ENCODE measurements at places on chromosomes 6 and 20.

DNA sequence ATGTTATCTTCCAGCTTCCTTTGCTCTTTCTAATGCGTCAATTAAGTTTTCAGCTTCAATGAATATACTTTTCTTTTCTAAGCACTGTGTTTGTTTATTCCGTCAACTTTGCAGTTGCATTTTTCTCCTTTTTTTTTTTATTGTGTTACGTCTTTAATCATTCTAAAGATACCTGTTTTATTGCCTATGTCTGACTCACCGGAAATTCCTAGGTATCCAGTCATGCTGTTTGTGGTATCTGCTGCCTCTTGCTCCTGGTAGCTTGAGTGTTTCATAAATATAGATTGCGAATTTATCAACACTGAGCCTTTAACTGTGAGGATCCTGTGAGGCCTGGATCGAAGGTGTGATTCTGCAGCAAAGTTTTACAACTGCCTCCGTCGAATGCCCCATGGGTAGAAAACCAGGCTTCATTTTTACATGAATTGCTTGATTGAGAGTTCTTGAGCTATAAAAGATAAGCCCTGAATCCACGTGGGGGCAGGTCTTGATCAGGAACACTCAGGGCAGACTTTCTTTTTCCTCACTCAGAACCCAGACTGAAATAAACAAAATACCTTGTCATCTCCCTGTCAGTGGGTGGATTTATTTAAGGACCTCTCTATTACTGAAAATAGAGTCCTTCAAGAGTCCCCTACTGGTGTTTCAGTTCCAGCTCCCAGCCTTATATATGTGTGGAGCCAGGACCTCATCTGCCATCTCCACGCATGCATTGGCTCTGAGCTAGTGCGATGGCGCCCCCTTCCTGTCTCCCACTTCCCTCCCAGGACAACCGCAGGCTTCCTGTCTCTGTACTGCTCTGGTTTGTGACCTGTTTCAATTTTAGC is 60.1 kb upstream of the LRRC1 start:
- DNase-seq = peak; percentile 71

DNA sequence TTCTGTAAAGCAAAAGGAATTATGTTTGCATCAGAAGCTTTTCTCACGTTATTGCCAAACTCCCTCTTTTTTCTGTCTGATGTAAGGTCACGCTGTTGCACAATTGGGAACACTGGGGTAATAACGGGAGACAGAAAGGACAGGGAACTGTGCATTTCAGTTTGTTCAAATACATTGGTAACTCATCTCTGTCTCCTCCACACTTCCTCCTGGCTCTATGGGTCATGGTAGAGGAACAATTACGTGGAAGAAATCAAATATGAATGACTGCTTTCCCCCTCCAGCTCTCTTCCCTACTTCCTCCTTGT is 132.2 kb upstream of the TNFAIP3 start:
- DNase-seq = no peak

- no peak for DNase-seq
These were observed 46.0 kb downstream of the DSTN start for GRCh38 chr20:17615645-17616479.

DNA sequence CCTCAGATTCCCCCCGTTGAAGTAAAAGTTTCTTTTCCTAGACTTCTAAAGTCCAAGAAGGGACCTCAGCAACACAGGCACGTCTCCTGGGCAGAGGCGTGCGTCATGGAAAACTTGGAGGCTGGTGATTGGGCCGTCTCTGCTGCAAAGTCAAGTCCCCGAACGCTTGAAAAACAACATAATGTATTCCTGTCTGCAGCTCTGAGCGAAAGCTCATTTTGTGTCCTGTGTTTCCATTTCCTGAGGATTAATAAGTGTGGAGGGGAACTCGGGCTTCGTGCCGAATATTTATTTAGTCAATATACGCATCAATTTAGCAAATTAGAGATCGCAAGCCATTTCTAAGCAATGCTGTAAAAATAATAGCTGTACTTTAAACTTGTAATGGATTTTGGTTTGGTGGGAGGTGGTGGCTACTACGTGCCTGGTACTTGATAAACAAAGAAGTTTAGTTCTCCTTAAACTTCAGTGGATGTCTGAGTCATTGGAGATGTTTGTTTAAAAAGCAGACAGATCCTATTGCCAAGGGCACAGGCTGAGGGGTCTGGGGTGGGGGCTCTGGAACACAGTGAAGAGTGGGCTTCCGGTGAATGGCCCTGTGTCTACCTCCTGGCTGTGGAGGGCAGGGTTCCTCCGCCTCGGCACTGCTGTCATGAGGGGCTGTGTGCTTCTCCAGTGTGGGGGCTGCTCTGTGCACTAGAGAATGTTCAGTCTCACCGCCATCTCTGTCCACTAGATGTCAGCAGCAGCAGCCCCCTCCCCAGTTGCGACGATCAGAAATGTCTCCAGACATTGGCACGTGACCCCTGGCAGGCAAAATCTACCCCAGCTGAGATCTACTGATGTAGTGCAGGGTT is 21.8 kb downstream of the PCK1 start:
- no peak for DNase-seq

- DNase-seq = no peak
These were observed 30.4 kb downstream of the RALY start for GRCh38 chr20:34023937-34024722.

DNA sequence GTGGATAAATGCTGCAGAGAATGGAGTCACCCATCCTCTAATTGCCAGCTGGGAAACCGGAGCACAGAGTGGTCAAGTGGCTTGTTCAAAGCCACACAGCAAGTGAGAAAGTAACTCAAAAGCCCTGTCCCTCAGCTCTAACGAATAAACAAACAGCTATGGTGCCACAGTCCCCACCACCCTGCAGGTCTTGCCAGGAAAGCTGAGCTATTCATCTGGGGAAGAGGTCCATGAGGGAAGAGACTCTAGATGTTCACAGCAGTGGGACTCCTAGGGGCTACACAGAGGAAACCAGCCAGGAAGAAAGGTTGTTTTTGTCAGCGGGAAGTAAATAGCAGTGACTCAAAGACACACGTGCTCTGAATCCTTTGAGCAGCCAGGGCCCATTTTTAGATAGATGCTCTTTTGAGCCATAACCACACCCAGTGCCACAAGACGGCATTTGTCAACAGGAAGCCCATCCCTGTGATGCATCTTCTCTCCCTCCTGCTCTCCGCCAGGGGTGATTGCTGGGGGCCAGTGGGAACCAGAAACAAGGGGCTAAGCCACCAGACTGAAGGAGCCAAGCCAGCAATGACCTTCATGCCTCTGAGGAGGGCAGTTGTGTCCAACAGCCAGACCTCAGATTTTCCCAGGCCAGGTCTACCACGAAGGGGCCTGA is 32.4 kb upstream of the TCP11 start:
- no peak for DNase-seq

- DNase-seq = no peak
These were observed 34.1 kb downstream of the UST start for GRCh38 chr6:148780918-148781436.

- DNase-seq = no peak
These were observed 45.9 kb downstream of the NOL4L start for GRCh38 chr20:32539026-32539816.

DNA sequence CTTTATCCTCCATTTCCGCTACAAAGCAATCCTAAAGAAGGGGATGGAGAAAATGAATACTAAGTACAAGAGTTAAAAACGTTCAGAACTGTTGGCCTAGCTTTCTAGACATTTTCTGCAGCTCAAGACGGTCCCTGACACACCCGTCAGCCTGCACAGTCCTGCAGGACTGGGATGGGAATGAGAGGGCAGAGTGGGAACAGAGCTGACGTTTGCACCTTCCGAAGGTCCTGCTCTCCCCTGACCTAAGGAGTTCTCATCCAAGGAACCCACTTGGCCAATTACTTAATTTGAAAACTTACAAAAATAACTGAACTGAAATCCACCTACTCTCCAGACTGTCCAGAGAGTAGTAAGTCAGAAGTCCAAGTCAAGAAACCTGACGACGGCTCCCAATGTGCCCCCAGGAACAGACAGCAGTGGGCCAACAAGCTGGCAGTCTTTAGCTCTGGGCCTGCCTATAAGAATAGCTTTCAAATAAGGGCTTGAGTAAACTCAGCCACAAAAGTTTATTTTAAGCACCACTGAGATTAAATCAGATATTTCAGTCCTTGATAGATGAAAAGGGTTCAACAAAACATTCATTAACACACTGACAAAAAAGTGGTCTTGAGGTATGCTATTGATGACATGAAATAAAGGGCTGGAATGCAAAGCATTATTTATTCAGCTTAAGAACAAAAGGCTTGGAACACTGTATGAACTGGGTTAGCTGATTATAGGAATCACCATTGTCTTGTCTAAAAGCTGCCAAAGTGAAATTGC is 76.8 kb downstream of the CNKSR3 start:
- no peak for DNase-seq

- DNase-seq = no peak
These were observed 54.9 kb downstream of the LY86 start for GRCh38 chr6:6643398-6643797.

DNA sequence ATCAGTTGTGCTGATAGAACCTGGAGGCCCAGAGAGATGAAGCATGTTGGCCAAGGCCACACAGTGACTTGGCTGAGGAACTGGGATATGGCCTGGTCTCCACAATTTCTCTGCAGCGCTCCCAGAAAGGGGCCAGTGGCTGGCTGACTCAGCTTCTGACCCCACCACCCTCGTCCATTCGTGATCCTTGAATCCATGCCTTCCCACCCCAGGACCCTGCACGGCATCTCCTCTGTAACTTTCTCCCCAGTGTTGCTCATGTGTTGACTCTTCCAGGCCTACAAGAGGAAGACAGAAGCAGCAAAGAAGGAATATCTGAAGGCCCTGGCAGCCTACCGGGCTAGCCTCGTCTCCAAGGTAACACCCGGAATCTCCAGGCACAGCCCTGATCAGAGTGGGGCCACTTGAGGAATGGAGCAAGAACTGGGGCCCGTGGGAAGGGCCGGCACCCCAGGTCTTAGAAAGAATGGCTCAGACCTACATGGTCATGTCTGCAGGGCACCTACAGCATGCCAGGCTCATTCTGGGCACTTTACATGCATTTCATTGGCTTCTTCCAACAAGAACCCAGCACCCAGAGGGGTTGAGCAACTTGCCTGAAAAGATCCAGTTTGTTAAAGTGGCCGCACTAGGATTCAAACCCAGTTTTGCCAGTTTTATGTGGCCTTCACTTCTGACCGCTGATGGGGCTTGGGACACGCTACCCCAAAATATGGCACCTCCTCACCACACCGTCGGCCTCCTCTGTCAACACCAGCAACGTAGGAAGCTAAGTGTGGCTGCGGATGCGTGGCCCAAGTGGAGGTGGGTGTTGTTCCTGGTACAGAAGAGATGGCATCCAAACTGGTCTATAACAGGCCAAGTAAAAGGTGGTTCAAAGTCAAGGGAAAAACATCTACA is 122.2 kb downstream of the JPH2 start:
- no peak for DNase-seq

GRCh38 chr6:12232339-12232738 is 57.8 kb upstream of the EDN1 start:
- DNase-seq = no peak

GRCh38 chr6:127459231-127459641 is at the start of gene KIAA0408:
TSS of gene KIAA0408 (minus strand) at chr6:127459389. CDS start at chr6:127453981, 5,408 bp downstream.
- peak; percentile 25 for DNase-seq

DNA sequence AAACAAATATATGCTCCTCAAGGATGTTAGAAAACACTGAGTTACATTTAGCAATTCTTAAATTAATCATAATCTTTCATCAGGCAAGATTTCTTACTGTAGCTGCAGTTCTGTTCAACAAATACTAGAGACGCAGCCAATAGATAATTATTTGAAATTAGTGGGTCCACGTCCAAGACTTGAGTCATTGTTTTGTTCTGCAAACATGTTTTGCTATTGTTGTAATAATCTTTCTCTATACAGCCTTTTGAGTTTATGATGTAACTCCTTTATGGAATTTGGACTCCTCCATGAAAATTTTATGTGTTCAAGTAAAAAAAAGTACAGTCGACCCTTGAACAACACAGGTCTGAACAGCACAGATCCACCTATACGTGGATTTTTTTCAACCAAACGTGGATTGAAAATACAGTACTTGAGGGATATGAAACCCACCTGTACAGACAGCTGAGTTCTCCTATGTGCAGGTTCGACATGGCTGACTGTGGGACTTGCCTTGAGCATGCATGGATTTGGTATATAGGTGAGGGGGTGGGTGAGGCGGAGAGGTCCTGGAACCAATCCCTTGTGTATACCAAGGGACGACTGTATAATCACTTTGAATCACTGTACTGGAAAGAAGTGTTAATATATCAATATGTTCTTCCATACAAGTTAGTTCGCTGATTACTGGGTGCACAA is 41.3 kb upstream of the SLC22A16 start:
- no peak for DNase-seq

GRCh38 chr6:142400495-142400894 is 98.7 kb downstream of the ADGRG6 start:
- DNase-seq = no peak

DNA sequence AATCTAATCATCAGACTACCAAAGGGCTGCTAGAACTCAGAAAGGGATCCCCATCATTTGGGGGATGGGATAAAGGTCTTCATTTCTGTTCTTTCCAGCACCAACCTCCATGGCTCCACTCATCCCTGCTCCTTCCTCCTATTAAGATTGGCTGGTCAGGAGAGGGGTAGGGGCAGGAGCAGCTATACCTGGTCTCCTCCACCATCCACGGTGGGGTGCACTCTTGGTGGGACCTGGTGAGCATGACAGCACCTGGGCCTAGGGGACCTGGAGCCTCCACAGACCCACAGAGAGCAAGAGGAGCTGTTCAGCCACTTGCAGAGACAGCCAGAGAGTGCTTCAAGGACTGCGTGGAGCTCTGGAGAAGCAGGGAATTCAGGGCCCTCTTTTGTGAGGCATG is 6.1 kb upstream of the ULBP2 start:
- DNase-seq = no peak

DNA sequence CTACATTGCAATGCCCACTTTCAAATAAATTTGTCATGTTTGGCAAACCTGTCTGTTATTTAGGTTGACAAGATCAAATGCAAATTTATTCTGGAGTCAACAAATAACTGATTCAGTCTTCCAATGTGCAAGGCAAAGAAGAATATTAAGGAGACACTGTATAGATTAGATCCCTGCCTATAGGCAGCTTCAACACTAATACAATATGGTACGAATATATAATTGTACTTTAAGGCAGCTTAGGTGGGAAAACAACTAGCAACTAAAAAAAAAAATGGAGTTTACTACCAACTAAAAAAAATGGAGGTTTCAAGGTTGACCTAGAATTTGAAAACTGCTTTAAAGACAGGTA is 1.7 kb upstream of the PHF10 start:
- no peak for DNase-seq

GRCh38 chr6:35136185-35136584 is 5.0 kb downstream of the TCP11 start:
- DNase-seq = no peak

- no peak for DNase-seq
These were observed 85.9 kb upstream of the HMGCLL1 start for GRCh38 chr6:55664591-55665587.

DNA sequence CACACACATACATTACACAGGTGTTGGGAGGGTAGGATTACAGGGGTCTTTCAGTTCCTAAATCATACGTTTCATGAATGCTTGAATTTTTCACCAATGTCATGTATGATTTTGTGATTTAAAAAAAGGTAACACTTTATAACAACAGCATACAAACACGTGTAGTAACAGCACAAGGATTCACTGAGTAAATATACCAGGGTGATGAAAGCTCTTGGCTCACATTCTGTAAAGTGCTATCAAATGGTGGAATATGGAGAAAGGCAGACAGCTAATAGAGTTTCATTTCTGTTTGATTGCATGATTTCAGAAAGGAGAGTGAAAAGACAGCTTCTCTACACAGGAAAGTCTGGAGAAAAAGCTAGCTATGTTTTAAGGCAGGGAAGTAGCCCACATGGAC is 231.9 kb downstream of the CD83 start:
- no peak for DNase-seq

All from left colon (tissue), 2 donors.